ENCODE measurements at places on chromosomes 4 and X.

DNA sequence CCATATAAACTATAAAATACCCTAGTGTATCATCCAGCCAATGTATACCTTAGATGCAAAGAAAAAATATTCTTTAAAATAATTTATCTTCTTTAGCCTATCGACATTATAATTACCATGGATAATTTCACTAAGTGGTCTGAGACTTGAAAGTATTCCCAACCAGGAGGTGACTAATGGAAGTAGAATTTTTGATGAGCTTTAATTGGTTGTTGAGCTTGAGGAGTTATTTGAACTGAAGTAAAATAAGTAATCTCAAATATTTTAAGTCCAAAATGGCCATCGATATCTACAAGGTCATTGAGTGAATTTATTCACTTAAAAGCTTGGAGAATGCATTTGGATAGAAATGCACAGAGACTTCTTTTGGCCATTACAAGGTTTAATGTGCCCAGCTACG is 436.2 kb downstream of the TLL1 start:
- no peak for DNase-seq

GRCh38 chrX:118181030-118181429 is 64.4 kb upstream of the KLHL13 start:
- no peak for DNase-seq

- no peak for DNase-seq
Observed at GRCh38 chr4:1168191-1169101, 3.9 kb downstream of the SPON2 start.

- no peak for DNase-seq
Observed at GRCh38 chr4:61531188-61531587, 331.1 kb downstream of the ADGRL3 start.

- no peak for DNase-seq
Observed at GRCh38 chr4:28966982-28967381, 1753.2 kb upstream of the PCDH7 start.

GRCh38 chr4:57494821-57495220 is 384.6 kb upstream of the IGFBP7 start:
- DNase-seq, result no peak

- DNase-seq, result no peak
Observed at GRCh38 chrX:21610168-21610567, 48.0 kb downstream of the KLHL34 start.

DNA sequence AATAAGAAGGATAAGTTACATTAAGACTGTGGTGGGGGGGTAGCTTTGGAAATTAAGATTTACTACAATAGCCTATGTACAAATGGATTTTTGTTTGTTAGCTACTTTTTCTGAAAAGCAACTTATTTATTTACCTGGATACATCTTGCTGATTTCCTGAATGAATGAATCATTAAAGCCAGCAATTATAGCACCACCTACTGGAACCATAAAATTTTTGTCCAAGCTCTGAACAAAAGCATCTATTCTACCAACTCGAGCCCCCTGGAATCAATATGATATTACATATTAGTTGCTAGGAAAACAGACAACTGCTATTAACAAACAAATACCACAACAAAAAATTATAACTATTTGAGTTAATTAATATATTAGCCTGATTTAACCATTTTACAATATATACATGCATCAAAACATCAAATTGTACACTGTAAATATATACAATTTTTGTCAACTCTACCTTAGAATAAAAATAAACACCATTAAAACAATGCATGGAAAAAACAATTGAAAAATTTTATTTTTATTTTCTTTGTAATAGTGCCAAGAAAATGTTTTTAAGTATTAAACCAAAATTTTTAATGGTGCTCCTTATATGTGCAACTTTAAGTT is 15.3 kb downstream of the SEPSECS start:
- DNase-seq, result no peak

GRCh38 chr4:22515888-22516541 is at the start of gene ADGRA3:
ADGRA3 (minus strand) TSS chr4:22516066; CDS start chr4:22515784, 282 bp downstream.
- DNase-seq, result peak; percentile 17

DNA sequence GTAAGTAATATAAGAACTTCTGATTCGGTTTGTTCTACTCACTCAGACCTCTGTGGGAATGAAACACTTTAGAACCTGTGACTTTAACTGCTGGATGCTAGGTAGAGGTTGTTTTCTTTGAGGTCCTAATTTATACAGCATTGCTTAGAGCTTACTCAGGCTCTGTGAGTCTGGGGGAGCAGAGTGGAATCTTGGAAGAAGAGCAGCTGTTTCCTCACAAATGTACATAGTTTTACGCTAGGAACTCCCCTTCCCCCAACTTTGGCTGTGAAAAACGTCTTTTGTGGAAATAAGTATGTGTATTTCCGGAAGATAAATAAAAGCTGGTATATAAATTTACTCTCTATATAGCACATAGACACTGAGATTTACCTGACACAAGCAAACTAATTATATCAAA is 141.4 kb downstream of the NAA11 start:
- DNase-seq, result no peak

DNA sequence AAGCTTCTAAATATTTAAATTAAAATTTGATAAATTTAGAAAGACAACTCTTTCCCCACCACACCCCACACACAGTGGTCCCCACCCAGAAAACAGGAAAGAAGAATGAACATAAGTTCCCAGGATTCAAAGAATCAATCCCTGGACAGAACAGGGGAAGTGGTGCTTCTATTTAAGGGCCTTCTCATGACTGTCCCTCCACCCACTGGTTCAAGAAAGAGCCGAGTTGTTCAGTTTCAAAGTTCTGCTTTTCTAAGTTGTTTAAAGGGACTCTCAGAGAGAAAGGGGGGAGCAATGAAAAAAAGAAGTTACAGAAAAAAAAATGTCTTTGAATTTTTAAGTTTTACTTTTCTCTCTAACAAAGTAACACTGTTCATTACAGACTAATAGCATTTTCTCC is 195.8 kb downstream of the PDGFC start:
- no peak for DNase-seq

DNA sequence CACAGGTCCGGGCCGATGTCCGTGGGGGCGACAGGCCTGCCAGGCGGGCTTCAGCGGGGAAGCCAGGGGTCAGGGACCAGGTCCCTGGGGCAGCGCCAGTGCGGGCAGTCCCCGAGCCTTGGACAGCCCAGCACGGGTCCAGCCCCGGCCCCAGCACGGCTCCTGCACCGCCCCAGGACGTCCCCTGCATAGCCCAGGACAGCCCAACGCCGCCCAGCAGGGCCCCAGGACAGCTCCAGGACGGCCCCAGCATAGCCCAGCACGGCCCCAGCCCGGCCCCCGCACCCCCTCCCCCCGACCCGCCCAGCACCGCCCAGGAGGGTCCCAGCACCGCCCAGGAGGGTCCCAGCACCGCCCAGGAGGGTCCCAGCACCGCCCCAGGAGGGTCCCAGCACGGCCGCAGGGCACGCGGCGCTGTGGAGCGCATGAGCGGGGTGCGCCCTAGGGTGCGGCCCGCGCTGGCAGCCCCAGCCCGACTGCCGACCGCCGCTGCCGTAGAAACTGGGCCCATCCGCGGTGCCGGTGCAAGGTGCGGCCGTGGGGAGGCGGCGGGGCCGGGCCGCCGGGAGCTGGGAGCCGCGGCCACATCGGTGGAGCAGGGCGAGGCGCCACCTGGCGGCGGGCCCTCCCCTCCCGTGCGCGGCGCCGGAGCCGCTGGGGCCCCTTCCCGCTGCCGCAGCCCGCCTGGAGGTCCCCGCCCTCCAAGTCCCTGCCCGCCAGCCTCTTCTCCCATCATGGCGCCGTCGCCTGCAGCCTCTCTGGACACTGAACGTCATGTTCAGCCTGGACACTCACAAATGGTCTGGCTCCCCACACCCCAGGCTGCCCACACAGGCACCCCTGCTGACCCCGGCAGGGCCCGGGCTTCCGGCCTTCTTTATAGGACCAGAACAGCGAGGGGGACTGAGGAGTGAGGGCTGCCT is 106.8 kb upstream of the NKX1-1 start:
- peak; percentile 46 for DNase-seq

DNA sequence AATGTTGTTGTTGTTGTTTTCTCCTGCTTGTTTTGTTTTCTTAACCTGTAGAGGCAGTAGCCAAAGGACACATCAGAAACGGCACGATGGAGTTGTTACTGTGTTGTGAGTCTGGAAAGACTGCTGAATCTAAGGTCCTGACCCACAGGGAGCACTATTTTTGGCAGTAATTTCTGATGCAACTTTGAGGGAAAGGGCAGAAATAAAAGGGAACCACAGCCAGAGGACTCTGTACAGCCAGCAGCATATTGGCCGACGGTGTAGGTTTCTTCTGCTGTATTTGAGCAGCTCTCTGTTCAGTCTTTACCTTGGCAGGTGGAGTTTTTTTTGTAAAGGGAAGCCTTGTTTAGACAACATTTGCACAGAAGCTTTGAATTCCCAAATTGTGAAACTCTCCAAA is 203.0 kb upstream of the GPR101 start:
- no peak for DNase-seq

DNA sequence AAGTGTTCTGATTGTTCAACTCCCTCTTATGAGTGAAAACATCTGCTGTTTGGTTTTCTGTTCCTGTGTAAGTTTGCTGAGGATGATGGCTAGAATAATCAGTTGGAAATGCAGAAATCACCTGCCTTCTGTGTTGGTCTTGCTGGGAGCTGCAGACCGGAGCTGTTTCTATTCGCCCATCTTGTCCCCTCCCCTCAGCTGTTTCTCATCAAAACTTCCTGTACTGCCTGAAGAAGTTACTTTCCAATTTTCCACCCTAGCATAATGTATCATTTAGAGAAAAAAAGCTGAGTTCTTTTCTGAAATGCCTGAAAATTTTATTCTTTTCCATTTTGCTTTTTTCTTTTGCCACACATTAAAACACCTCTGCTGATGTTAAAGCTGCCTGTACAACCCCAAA is 167.6 kb downstream of the TEX13A start:
- DNase-seq, result no peak

DNA sequence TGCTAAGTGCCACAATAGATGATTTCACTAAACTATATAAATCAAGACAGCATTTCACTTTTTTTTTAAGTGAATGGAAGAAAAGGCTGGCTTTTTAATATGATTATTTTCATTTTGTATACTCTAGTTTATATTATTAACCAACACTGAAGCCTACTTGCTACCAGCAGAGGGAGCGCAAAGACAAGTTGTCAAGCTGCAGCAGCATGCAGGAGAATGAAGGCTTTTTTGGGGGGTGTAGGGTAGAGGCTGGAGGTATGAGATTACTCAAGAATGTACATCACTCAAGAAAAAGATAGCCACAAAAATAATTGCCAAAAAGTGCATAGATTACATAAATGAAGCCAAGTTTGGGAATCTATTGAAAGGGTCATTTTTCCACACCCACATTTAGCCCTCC is 519.5 kb downstream of the FGF13 start:
- no peak for DNase-seq

GRCh38 chrX:118990512-118991227 is 16.3 kb downstream of the LONRF3 start:
- no peak for DNase-seq

DNA sequence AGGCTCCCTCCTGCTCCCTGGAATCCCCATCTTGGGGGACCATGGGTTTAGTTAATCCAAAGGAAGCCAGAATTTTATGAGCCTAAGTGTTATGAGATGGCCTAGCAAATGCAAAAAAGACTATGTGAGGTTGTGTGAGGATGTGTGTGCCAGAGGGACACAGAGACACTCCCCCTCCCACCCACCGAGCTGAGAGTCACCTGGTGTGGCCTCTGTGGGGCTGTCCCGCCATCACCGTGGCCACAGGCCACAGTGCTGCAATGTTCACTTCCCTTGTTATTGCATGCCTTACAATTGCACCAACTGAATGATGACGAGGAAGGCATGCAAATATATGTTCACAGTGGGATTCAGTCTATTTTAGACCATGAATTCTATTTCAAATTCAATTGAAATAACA is 601 bp upstream of the FGFBP2 start:
- no peak for DNase-seq

DNA sequence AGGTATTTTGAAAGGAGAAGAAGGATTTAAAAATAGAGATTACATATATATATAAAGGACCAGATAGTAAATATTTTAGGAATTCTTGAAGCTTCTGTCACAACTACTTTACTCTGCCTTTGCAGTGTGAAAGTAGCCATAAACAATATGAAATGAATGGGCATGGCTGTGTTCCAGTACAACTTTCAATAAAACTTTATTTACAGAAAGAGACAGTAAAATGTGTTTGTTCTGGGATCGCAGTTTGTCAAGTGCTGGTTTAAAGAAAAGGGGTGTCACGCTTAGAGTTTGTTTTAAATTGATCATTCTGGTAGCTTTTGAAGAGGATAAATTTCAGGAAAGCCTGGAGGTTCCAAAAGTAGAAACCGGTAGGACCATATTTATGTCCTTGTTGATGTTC is 176.1 kb upstream of the HS3ST1 start:
- no peak for DNase-seq

DNA sequence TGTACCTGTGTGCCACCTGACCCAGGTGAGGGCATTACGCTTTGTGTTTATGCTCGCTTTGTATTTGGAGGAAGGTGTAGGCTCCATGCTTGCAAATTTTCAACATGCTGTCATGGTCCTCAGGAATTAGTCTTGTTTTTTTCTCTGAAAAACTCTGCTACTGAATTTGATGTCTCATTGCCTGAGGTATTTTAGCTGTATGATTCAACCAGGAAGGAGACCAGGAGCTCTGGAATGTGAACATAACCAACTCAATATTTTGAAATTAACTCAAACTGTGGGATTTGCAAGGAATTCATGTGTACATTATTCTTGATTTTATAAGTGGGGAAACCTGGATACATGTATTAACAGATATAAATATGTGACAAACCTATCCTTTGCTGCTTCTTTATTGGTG is 134.1 kb downstream of the SLC4A4 start:
- no peak for DNase-seq

GRCh38 chr4:57270346-57270745 is 160.2 kb upstream of the IGFBP7 start:
- no peak for DNase-seq

DNA sequence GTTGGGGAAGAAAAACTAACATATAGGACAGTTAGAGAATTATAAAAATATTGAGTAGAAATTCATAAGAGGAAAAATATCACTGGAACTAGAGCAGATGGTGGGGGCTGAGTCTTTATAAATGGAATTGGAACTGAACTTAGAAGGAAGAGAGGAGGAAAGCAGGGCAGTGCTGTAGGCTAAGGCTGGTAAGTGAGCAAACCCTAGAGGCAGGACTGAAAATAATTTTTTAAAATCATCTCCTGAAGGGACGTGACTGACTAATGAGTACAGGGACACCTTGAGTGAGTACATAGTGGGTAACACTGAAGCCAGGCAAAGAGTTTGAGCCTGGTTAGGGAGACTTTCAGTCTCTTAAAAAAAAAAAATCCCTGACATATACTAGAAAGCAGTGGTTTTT is 63.3 kb downstream of the GALNT7 start:
- DNase-seq, result no peak

- DNase-seq, result no peak
Observed at GRCh38 chrX:104013158-104013557, 350 bp downstream of the H2BW1 start.

GRCh38 chr4:80307183-80307735 is 28.3 kb upstream of the CFAP299 start:
- DNase-seq, result no peak
